CD4-positive, alpha-beta T cell treated with Interleukin-17A for 4 hours (primary cell): ENCODE measurements at places on chromosomes 1 and 21.

GRCh38 chr21:27771938-27772483, 805.1 kb upstream of the ADAMTS5 start:
- no peak for DNase-seq

DNA sequence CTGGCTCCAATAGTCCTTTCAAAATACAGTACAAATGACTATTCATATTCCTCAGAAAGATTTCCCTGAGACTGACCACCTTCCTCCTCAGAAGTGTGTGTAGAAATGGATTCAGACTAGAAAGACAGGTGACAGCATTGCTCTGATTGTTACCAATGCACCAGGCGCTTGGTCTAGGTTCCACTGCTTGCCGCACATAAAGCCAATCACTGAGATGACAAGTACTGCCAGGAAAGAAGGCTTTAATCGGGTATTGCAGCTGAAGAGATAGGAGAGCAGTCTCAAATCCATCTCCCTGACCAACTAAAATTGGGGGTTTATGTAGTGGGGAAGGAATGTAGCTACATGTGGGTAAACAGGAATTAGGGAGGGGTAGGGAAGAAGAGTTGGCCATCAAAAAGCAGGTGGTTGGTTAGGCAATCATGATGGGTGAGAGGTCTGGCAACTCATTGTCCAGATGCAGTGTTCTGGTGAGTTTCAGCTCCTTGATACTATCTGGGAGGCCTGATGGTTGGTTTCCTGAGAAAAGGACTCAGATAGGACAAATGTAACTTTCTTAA, 98.0 kb downstream of the KCNH1 start:
- DNase-seq: no peak

DNA sequence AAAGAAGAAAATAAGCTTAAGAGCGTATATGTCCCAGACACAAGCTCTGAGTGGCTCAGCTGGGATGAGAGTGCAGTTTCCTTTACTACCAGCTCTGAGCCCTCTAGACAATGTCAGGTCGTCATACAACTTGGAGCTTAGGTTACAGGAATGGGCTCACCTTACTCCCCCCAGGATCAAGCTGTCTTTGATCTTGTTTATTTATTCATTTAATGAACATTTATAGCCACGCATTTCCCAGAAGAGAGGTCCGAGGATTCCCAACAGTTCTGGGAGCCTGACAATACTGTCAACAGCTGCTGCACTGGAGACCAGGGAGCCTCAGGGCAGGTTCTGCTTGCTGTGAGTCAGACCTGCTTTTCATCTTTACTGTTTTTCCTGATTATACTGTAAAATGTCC, 378.9 kb downstream of the PLPP3 start:
- DNase-seq: no peak

DNA sequence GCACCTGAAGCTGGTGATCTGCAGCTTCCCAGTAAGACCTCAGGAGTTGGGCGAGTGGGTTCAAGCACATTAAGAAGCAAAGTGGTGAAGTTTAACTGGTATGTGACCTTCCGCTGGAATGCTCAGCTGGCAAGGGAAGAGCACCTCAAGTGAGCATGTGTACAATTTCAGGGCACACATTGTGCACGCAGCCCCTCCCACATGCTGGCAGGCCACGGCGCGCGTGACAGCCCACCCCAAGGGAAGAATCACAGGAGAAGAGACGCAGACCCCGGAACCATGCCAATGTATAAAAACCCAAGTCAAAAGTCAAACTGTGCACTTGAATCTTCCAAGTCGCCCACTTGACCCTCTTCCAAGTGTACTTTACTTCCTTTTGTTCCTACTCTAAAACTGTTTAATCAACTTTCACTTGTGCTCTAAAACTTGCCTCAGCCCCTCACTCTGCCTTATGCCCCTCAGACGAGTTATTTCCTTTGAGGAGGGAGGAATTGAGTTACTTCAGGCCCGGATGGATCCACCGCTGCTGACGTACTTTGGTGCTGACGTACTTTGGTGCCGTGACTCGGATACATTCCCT, 20.0 kb downstream of the LRRC3 start:
- DNase-seq: no peak

- DNase-seq: no peak
These were observed 12.4 kb downstream of the SLC19A2 start for GRCh38 chr1:169473347-169473746.

- DNase-seq: peak; percentile 67
These were observed 4.6 kb downstream of the TMEM63A start for GRCh38 chr1:225877580-225877979.

DNA sequence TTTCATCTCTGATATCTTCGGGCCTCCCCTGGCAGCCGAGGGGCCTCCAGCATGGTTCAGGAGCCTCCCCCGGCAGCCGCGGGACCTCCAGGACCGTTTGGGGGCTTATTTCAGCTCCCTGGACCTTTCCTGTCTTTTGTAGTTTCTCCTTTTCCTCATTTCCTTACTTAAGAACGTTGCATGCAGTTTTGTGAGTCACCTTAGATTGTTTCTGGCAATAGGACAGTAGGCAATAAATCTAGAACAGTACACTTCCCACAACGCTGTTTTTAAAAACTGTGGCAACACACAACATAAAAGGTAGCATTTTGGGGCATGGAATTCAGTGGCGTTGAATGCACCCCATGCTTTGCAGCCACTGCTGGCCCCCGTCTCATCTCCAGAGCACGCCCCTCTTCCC, 24.4 kb downstream of the FAAP20 start:
- no peak for DNase-seq

GRCh38 chr1:164223378-164223777, 335.6 kb upstream of the PBX1 start:
- DNase-seq: no peak

- peak; percentile 14 for DNase-seq
These were observed 1.2 kb downstream of the BCL9 start for GRCh38 chr1:147542569-147542897.

GRCh38 chr21:44325386-44326271, 13.6 kb downstream of the CFAP410 start:
- no peak for DNase-seq

- DNase-seq: no peak
These were observed 29.0 kb downstream of the THAP3 start for GRCh38 chr1:6653436-6654290.

GRCh38 chr1:194028002-194028401, 841.6 kb upstream of the B3GALT2 start:
- DNase-seq: no peak

- DNase-seq: no peak
These were observed 920 bp downstream of the MTR start for GRCh38 chr1:236795757-236796667.

DNA sequence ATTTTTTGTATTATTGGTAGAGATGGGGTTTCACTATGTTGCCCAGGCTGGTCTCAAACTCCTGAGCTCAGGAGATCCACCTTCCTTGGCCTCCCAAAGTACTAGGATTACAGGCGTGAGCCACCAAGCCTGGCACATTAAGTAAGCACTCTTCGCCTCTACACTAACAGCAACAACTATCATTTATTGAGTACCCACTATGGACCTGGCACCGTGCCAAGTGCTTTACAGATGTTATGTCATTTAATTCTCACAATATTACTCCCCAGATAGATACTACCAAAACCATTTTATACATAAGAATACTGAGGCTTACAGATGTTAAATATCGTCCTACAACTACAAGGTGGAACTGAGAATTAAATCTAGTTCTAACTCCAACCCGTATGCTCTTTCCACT, 50.1 kb downstream of the TUT4 start:
- peak; percentile 42 for DNase-seq

DNA sequence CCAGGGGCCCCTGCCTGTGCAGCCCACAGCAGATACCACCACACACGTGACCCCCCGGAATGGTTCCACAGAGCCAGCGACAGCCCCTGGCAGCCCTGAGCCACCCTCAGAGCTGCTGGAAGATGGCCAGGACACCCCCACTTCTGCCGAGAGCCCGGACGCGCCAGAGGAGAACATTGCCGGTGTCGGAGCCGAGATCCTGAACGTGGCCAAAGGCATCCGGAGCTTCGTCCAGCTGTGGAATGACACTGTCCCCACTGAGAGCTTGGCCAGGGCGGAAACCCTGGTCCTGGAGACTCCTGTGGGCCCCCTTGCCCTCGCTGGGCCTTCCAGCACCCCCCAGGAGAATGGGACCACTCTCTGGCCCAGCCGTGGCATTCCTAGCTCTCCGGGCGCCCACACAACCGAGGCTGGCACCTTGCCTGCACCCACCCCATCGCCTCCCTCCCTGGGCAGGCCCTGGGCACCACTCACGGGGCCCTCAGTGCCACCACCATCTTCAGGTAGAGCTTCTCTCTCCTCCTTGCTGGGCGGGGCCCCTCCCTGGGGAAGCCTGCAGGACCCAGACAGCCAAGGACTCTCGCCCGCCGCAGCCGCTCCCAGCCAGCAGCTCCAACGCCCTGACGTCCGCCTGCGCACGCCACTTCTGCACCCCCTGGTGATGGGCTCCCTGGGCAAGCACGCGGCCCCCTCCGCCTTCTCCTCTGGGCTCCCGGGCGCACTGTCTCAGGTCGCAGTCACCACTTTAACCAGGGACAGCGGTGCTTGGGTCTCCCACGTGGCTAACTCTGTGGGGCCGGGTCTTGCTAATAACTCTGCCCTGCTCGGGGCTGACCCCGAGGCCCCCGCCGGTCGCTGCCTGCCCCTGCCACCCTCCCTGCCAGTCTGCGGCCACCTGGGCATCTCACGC, 51.0 kb downstream of the COL18A1 start:
- DNase-seq: no peak

DNA sequence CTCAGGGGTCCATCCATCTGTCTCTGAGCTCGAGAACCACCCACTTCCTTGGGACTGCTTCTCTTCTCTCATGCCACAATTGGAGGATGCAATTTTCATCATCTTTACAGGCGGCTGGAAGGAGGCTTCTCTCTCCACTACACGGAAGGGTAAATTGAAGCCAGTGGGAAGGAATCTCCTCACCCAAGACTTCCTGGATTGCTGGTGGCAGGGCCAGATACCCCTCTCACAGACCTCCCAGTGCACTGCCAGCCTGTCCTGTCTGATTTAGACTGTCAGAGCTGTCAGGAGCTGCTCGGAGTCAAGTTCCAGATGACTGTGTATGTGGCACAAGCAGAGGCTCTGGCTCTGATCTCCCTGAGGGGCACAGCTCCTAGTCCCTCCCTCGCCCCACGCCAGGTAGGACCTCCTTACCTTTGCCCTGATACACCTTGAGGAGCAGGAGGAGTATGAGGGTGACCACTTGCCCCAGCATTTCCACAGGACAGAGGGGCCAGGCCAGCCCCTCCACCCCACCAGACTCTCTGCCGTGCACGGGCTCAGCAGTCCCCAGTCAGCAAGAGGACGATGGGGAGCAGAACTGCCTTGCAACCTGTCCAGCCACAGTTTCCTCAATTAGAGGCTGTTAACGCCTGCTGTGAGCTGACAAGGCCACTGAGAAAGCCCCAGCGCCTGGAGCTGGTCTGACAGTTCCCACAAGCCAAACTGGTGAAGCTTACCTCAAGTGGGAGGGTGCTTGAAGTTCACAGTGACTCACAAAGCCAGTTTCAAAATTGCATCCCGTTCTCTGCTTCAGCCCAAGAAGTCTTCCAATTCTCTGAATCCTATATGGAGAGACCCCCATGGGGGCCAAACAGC, at the start of gene CD244:
TSS of gene CD244 (minus strand) at position 685 of the 858 bp plus-strand sequence. CDS start at position 475, 210 bp downstream.
- DNase-seq: peak; percentile 57

DNA sequence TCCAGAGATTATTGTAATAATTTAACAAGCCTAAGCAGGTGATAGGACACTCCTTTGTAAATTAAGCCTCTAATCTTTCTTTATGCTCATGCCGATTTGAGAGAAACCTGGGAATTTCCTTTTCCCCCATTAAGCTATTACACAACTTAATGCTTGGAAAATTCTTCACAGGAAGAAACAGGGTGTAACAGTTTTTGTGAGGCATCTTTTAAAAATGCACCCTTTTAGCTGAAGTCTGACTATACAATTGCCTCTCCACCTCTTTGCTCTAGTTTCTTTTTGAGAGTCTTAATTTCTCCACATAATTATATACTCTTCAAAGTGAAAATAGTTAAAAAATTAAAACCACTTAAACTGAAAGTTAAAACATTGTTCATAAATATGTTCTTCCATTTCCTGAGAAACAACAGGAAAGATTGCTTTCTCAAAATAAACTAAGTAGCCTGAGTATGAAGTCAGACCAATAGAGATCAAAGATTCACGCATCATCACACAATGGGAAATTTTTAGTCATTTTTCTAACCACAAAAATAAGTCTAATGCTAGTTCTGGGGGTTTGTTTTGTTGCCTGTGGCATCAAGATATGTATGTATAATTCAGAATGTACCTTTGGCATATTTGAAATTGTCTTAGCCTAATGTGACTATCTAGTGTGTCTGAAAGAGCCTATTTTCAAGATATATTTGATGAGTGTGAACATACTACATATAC, 34.7 kb downstream of the LRRC8D start:
- no peak for DNase-seq

DNA sequence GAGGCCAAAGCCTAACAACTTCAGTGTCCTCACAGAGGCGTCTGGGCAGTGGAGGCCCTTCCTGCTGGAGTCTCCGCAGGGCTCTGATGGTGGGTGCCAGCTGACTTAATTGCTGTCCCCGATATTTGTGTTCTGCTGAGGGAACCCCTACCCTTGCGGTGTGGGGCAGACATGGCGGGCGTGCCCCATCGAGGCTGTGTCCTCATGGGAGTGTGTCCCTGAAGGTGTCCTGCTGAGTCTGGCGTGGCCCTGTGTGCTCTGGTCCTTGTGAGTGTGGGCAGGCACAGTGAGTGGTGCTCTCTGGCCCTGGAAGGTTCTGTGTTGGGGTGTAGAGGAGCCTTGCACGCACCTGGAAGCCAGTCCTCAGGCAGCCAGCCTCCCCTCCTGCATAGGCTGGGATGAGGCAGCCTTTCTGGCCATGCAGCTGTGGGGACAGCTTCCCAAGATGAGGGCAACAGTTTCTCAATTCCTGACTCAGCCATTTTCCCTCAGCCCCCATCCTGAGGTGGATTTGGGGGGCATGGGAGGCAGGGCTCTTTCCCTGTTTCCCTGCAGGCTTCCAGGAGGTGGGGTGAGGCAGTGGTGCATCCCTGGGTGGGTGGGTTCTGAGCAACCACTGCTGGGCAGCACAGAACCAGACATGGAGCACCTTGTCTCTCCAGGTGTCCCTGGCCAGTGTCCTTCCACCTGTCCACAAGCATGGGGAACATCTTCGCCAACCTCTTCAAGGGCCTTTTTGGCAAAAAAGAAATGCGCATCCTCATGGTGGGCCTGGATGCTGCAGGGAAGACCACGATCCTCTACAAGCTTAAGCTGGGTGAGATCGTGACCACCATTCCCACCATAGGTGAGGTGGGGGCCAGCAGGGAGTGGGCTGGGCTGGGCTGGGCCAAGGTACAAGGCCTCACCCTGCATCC, 6.5 kb downstream of the C1orf35 start:
- DNase-seq: peak; percentile 2

- DNase-seq: no peak
These were observed 59.4 kb downstream of the PAPPA2 start for GRCh38 chr1:176522310-176522845.

GRCh38 chr1:244019982-244020485, 31.0 kb upstream of the ZBTB18 start:
- no peak for DNase-seq

- no peak for DNase-seq
These were observed 4.8 kb upstream of the CNTN2 start for GRCh38 chr1:205038132-205038786.

GRCh38 chr1:70361727-70362398, 7.3 kb upstream of the ANKRD13C start:
- DNase-seq: no peak

GRCh38 chr1:244865028-244865371, 657 bp upstream of the HNRNPU start:
- peak; percentile 53 for DNase-seq

- no peak for DNase-seq
These were observed 126.6 kb upstream of the CAMK1G start for GRCh38 chr1:209456878-209457277.
